Ureter (tissue), 1 donor: ENCODE measurements at places on chromosomes 12 and 14. TPM values are rescaled to one million over a fixed set of nuclear protein-coding genes. Genes with fewer than 3 reads are reported as not detected.

DNA sequence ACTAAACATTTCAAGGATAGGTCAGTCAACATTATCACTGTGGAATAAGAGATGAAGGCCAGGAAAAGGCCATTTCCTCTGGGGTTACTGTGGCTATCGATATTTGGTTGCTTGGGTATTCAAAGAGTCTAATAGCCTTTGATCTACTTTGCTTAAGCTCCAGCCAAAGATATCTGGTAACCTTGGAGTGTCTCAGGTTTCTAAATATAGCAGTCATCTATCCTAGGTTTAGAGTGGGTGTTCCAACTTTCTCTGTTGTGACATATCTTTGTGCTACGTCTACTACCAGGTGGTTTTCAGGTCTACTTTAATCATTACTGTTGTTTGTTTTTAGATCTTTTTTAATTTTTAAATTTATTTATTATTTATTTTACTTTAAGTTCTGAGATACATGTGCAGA lies 42.4 kb downstream of the RDH12 start:
- DNase-seq: no peak

- no peak for DNase-seq
Measured at GRCh38 chr12:119673634-119674033, 5.7 kb downstream of the PRKAB1 start.

- no peak for DNase-seq
Measured at GRCh38 chr12:49505672-49506071, 33.2 kb upstream of the KCNH3 start.

GRCh38 chr14:56125772-56126636 lies 7.8 kb downstream of the PELI2 start:
- no peak for DNase-seq

GRCh38 chr14:99231850-99232713 lies 39.9 kb downstream of the BCL11B start:
- no peak for DNase-seq

DNA sequence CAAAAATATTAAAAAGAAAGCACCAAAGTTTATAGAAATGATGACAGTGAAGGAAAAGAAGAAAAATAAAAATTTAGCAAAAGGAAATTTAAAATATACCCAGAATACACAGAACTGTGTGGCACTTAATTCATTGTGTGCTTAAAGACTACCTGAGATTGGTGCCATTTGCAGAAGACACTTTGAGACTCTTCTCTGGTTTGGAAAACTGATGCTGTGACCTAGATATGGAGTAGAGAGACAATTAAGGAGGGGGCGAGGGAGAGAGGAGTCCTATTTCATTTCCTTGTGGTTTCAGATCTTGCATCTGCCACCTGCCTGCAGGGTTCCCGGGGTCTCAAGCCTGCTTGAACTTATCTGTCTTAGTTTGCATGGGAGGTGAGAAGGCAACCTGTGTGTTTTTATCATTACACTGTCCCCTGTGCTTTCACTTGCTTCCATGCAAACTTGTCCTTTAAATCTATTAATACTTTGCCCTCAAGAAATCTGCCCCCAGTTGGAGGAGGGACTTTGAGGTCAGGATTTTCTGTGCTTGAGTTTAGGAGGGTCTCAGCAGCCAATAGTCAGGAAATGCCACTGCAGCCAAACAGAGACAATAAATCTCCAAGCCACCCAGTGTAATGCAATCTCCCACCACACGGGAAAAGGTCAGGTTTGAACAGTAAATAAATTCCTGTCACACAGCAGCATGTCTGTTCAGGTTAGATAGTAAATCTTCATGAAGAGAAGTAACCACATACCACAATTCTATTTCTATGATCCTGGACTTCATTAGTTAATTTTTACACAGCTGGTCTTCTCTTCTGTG lies 119.4 kb downstream of the CAND1 start:
- DNase-seq: no peak

DNA sequence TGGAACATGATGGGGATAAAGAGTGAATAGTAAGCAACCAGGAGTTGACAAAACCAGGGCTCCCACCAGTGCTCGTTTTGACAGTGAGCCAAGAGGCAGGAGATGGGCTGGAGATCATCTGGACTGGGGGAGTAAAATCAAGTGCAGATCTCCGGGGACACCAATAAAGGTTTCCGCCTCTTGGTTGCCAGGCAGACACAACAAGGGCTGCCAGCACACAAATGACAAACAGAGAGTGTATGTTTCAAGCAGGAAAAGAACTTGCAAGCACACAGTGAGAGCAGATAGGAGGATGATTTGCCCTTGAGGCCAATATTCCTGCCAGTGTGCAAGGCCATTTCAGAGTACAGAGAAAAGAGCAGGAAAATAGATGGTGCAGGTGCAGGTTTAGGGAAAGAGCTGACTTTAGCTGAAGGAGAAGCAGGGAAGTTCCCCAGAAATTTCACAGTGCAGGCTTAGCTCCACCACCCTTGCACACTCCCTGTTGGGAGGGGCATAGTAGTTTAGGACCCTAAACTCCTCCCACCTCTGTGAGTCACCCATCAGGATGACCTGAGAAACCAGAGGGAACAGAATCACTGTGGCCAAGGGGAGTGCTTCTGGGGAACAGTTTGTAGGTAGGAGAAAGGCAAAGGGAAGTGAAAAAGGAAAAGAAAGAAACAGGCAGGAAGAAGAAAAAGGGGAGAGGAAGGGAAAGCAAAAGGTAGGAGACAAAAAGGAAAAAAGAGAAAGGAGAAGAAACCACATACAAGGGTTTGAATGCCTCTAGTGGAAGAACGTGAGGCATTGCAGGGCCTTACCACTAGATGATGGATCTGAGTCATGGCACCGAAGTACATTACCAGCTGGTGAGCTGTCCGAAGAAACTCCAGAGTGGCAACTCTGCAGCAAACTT lies 404.4 kb downstream of the SLC6A15 start:
- peak; percentile 46 for DNase-seq

- no peak for DNase-seq
Measured at GRCh38 chr12:77999074-77999715, 168.5 kb downstream of the NAV3 start.

GRCh38 chr12:104750061-104750460 lies 208.0 kb downstream of the SLC41A2 start:
- DNase-seq: no peak

DNA sequence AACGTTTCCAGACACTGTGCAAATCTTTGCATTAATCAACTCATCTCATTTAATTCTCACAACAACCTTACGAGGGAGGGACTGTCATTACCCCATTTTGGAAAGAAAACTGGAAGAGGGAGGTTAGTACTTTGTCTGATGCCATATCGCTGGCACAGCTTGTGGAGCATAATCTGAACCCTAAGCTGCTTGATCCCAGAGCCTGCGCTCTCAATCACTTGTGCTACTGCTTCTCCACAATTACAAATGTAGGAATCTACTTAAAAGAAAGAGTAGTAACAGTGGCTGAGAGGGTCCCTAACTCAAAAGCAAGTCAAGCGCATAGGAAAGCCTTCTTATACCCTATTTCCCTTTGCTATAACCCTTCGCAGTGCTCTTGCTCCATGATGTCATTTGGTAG lies 3.2 kb downstream of the EFS start:
- no peak for DNase-seq

DNA sequence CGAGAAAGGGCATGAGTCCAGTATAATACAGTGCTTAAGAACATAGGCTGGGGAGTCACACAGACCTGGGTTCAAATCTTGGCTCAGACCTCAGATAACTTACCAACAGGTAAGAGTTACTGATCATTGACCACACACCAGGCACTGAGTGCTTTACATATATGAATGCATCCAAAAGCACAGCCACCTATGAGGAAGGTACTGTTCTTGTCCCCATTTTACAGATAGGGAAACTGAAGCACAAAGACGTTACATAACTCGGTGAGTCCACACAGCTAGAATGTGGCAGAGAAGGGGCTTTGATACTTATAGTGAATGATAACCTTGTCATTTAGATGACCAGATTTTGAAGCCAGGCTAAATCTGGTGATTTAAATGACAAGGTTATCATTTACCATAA lies 27.6 kb downstream of the FAIM2 start:
- DNase-seq: no peak

- no peak for DNase-seq
Measured at GRCh38 chr14:69044965-69045555, 66.0 kb upstream of the ACTN1 start.

DNA sequence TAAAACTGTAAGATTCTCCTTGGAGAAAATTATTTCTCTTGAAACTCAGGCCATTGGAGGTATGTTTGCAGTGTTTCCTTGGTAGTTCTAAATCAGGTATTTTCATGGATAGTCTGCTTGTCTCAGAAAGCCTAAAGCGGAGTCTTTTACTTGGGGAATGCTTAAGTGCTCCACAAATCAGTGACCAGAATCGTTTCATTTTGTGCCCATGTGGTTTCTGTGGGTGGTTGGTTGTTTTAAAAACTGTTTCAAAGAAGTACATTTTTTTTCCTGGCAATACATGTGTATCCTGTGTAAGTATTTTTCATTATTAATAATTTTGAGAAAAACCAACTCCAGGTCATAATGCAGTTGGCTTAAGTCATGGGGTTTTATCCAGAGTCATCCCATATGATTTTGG lies 33.6 kb downstream of the CCDC91 start:
- DNase-seq: no peak

DNA sequence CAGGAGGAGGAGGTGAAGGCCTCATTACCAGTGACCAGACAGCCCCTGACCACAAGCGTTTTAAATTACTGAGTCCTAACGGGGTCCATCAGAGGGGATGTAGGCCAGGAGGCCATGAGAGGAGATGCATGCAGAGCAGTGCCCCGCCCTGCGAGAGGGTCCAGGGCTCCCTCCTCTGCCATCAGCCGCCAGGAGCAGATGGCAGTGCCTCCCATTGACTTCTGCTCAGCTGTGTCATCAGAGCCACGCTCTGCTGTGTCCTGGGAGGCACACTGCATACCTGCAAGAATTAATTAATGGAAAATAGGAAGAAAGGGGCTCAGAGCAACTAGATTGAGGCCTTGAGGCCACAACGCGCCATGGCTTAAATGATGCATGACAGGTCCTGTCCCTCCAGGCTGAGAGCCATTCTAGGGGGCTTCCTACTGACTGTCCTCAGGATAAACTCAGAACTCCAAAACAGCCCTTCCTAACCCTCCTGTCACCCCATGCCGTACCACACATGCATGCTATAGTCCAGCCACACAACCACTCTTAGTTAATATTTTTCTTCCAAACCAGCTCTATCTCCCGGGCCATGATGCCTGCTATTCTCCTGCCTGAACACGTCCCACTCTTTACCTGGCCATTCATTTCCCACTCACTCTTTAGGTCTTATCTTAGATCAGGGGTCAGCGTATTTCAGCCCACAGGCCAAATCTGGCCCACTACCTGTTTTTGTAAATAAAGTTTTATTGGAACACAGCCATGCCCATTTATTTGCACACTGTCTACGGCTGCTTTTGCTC lies 235.8 kb downstream of the KSR2 start:
- DNase-seq: no peak

DNA sequence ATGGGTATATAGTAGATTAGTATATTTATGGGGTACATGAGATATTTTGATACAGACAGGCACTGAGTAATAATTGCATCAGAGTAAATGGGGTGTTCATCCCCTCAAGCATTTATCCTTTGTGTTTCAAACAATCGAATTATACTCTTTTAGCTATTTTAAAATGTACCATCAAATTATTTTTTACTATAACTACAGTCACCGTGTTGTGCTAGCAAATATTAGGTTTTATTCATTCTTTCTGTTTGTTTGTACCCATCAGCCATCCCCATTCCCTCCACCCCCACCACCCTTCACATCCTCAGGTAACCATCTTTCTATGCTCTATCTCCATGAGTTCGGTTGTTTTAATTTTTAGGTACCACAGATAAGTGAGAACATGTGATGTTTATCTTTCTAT lies 115.8 kb downstream of the NUBPL start:
- no peak for DNase-seq

DNA sequence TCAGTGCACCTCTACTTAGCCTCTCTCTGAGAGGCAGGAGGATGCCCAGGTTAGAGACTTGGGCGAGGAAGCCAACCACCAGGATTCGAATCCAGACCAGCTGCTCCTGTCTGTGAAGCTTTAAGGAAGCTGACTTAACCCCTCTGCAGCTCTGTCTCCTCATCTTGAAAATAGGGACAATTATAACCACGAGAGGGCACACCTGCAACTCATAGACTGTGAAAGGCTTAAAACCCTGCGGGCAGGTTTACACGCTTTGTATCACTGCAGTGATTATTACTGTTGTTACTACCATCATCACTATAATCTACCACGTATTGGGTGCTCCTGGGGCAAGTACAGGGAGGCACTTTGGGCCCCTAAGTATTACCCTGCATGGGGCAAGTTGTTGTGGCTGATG lies 379.8 kb downstream of the VRK1 start:
- DNase-seq: no peak

DNA sequence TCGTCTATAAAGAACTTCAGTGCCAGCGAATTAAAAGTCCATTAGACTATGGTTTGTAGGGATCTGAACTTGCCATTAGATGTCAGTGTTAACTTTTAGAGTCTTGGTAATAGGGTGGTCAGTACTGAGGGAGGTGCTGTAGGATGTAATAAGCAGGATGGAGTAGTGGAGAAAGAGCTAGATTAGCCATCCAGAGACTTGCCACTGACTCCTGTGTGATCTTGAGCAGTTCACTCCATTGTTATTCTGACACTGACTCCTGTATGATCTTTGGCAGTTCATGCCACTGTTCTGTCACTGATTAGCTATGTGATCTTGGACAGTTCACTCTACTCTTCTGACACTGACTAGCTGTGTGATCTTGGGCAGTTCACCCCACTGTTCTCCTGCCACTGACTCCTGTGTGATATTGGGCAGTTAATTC lies 133.6 kb downstream of the TTLL5 start:
- no peak for DNase-seq

DNA sequence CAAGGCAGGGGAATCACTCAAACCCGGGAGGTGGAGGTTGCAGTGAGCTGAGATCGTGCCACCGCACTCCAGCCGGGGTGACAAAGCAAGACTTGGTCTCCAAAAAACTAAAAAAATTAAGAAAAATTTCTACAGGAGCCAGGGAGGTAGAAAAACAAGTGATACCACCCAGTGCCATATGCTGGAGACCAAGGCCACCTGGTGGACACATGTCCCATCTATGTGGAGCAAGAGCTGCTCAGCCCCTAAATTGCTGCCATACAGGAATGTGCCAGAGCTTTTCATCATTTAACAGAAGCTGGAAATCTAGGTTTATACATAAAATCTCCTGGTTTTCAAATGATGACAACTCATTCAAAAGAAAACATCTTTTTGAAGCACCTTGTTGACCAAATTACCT lies 61.4 kb upstream of the ELK3 start:
- DNase-seq: no peak

- no peak for DNase-seq
Measured at GRCh38 chr12:23482571-23482970, 466.9 kb downstream of the SOX5 start.

DNA sequence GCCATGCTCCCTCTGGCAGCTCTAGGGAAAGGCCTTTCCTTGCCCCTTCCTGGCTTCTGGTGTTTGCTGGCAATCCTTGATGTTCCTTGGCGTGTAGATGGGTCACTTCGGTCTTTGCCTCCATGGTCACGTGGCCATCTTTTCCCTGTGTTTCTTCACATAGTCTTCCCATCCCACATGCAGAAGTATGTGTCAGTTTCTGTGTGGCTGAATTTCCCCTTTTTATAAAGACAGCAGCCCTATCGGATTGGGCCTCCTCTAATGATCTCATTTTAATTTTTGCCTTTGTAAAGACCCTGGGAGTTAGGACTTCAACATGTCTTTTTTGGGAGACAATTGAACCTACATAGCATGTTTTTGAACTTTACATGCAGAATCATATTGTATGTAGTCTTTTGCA lies 107.2 kb upstream of the FGD4 start:
- DNase-seq: no peak

The B3GNT4 gene
- total RNA-seq: not detected

The TMEM52B gene
- total RNA-seq: 0.18 TPM

The CLEC4A gene
- 2.1 TPM for total RNA-seq

The LHX5 gene
- not detected for total RNA-seq

The AVPR1A gene
- total RNA-seq: 17.2 TPM

The CCDC197 gene
- total RNA-seq: not detected

The TBC1D30 gene
- 24.2 TPM for total RNA-seq

The LUM gene
- 104 TPM for total RNA-seq
